ENCODE measurements at places on chromosomes 7 and 10.

GRCh38 chr7:82760831-82761230, 317.3 kb upstream of the CACNA2D1 start:
- DNase-seq, result no peak

- no peak for DNase-seq
Observed at GRCh38 chr10:60428387-60428737, 38.7 kb upstream of the ANK3 start.

DNA sequence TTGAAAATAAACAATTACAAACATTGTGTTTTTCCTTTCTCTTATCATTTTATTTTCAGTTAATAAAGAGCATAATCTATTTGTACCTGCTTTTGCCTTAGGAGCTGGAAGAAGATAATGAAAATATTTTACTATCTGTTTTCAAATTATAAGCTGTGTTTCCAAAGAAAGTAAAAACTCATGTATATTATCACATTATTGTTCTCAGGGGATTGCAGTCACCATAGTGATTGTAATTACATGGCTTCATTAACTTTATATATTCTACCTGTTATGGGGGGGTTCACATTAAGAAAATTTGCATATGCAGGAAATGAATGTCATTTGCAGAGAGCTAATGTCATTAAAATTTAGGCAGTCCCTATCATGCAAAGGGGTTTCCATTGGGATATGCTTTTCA, 542.3 kb downstream of the NXPH1 start:
- DNase-seq, result no peak

GRCh38 chr10:818526-819220, 112.8 kb downstream of the LARP4B start:
- DNase-seq, result no peak

GRCh38 chr10:29839826-29840515, 205.2 kb upstream of the SVIL start:
- no peak for DNase-seq

GRCh38 chr7:48285373-48285772, 114.1 kb downstream of the ABCA13 start:
- DNase-seq, result no peak

GRCh38 chr7:116528008-116528789, 3.4 kb downstream of the CAV1 start:
- no peak for DNase-seq

DNA sequence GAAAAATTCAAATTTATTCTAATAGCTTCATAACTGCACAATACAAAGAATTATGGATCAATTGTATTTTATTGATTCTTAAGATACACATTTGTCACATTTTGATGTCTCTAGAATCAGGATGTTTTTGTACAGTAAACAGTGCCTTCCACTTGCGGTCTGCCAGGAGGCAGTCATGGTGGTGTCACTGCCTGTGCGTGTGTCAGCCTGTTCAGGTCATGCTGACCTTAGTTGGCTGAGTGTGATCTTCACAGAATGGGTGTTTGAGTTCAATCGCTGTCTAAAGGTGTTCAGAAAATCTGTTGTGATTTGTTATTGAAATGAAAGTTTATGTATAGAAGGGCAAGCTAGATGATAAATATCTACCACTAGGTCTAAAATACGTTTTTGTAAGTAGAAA, 20.7 kb downstream of the SEC61A2 start:
- no peak for DNase-seq

DNA sequence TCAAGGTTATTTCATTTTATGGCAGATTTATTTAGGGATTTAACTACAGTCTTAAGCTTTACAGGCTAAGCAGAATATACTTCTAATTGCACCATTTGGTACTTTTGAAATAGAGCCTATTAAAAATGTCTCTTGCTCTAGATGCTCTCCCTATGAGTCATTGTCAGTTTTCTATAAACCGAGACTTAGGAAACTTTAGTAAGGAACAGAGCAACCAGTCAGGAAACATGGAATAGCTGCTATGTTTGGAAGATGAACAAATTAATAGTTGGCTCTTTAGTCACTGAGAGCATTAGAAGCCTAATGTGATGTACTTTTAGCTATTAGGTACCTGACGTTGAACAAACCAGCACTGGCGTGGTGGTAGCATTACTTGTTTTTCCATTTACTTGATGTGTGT, 35.3 kb downstream of the INPP5F start:
- no peak for DNase-seq

DNA sequence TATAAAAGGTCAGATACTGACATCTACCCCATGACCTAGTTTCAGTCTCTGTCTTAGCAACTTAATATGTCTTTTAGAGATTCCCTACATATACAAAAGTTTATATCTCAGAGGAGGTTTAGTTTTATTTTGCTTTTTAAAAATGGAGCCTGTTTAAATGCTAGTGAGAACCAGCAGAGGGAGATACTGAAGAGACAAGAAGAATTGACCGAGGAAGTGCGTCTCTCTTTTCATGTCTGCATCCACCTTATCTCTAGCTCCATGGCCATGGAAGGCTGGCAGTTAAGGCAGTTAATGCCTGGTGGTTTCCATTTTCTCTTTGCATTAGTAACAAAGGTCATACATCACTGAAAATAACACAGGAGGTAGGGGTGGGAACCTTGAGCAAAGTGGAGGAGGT, 10.7 kb downstream of the SUV39H2 start:
- no peak for DNase-seq

- no peak for DNase-seq
Observed at GRCh38 chr10:80372675-80373074, 16.1 kb downstream of the DYDC2 start.

DNA sequence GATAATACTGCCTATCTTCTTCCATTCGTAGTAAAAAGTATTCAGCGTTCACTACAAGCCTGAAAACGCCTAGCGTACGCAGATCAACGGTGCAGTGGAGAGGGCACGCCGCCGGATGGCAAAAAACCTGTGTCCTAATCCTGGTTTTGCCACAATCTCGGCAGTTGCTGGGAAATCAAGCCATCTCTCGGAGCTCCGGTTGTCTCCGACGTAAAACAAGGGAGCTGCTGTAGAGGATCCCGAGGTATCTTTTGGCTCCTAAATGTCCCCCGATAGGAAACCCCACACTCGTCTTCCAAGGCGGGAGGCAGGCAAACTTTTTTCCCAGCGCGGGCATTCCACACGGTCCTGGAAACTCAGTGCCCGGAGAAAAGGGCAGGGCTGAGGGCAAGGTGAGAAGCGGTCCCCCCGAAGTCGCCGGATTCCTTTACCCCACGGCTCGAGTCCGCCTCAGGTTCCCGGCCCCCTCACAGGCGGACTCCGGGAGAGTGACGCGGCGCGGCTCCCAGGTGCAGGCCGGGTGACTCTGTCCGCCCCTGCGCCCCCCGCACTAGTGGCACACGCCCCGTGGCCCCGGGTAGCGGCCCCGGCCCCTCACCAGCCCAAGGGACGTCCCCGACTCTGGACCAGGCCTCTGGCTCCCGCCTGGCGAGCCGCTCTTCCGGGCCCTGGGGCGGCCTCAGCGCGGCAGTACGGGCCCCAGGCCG, 649 bp downstream of the IDE start:
- DNase-seq, result no peak

DNA sequence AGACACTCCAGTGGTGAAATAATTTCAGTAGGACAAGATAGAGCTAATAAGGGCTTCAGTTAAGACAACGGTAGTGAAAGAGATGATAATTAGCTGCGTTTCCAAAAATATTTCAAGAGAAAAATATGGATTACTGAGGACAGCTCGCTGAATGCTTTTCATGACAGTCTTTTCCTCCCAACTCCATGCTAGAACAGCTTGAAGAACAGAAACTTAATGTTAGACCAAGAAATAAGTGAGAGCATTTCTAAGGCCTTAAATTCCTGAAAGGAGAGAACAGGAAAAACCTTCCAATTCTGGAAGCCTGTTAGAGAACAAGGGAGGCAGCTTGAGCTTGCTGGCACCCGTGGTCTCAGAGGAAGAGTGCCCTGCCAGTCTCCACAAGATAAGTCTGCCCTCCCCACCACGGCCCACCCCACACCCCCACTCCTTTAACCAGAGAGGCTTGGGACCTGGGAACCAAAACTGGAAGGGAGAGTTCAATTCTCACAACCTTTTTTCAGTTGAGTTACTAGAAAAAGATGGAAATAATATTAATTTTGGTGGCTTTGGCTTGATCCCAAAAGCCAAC, 1148.0 kb upstream of the CELF2 start:
- no peak for DNase-seq

DNA sequence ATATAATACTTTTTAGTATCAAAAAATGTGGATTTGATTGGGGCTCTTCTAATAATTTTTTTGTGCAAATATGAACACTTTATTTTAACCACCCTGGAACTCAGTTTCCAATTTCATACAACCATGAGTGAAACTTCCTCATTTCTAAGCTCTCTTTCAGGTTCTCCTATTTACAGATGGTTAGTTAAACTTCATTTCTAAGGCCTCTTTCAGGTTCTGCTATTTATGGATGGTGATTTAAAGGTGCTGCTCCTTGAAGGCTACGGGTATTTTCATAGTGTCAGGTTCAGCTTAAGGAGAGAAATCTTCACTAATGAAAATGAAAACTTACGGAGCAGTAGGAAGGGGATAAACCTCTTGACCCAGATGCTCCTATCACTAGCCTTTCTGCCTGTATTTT, 568.3 kb downstream of the KIF20B start:
- no peak for DNase-seq

DNA sequence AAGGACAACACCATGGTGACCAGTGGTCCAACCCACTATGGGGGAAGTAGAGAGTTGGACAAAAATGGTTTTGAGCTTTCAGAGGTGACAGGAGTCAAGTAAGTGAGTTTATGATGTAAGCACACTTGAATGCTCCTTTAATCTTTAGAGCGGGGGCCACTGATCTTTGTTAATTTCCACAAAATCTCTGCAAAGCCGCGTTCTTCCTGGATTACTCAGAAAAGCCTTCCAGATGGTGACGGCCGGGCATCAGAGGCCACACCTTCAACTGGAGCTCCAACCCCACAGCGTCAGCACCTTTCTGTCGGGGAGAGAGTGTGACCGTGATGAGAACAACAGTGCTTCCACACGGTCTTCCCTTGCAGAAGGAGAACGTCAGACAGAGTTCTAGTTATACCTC, 35.2 kb upstream of the KLF6 start:
- DNase-seq, result no peak

GRCh38 chr10:26780793-26781601, 79.8 kb downstream of the ABI1 start:
- DNase-seq, result peak; percentile 38

DNA sequence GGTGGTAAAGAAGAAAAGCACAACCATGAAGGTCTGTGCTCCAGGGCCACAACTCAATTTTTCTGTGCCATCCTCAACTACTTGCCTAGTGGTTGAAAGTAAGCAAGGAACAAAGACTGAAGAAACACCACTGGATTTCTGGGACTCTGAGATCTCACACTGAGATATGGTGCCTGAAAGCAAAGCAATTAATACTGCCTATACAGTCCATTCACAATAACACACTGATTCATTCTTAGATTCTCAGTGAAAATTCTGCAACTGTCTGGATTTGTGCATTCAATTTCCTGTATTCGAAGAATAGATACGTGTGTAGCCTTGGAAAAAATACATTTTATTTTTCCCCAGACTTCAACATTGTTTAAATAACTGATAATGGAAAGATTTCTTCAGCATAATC, 116.4 kb upstream of the FAM133B start:
- no peak for DNase-seq

DNA sequence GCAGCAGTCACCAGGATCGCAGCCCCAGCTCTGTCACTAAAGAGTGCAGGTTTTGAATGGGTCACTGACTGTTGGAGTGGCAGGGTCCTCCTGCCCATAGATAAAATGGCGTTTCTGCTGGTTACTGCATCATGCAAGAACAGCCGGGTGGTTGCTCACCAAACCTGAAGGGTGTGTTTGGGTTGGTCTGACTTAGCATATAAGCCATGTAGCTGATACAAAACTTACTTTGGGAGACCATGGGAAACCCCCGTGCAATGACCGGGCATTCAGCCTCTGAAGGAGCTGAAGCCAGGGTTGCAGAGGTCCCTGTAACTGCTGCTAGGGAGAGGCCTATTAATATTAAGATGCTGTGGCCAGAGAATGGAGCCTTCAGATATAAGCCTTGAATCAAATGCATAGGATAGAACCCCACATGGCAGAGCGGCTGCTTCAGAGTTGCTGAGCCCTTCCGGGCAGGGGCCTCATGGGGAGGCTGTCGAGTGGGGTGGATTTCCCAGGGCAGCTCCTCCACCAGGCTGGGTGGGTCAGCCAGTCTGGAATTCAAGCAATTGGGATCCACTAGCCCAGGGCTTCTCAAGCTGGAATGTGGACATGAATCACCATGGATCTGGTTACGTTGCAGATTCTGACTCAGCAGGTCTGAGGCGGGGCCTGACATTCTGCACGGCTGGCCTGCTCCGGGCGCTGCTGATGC, 70.9 kb upstream of the CTBP2 start:
- peak; percentile 33 for DNase-seq
